ENCODE measurements at places on chromosomes 13 and 19.

DNA sequence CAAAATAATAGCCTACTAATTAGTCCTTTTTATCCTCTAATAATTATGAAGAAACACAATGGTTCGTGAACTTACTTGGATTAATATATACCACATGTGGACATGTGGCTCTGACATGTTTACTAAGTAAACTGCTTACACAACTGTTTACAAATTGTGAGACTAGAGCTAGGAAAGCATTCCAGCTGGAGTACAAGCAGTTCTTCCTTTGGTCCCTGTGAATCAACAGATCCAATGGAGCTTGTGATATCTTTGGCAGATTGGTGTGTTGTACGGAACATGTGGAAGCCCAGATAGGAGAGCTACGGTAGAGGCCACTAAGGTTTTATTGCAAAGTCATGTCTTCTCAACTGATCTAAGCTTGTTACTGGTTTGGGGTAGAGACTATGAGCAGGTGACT, 145.5 kb upstream of the SPRY2 start:
- DNase-seq, result no peak

- DNase-seq, result no peak
Observed at GRCh38 chr13:105806628-105806920, 728.9 kb downstream of the EFNB2 start.

GRCh38 chr13:47287291-47287751, 390.5 kb upstream of the HTR2A start:
- no peak for DNase-seq

- DNase-seq, result no peak
Observed at GRCh38 chr19:5561559-5561958, 6.2 kb downstream of the TINCR start.

GRCh38 chr19:33715462-33715861, 81.2 kb upstream of the KCTD15 start:
- DNase-seq, result peak; percentile 39

GRCh38 chr19:51573331-51573730, 2.2 kb downstream of the ZNF175 start:
- DNase-seq, result no peak

- no peak for DNase-seq
Observed at GRCh38 chr13:51330791-51331190, 8.7 kb upstream of the SERPINE3 start.

GRCh38 chr13:37617173-37617572, 18.6 kb upstream of the POSTN start:
- no peak for DNase-seq

- no peak for DNase-seq
Observed at GRCh38 chr13:46489586-46490023, 63.4 kb upstream of the LRCH1 start.

GRCh38 chr19:17101686-17102628, 26.4 kb downstream of the MYO9B start:
- no peak for DNase-seq

GRCh38 chr13:24223341-24224231, 63.1 kb downstream of the SPATA13 start:
- DNase-seq, result no peak

GRCh38 chr13:44855860-44856259, 133.4 kb downstream of the NUFIP1 start:
- DNase-seq, result no peak

GRCh38 chr19:843180-843835, 2.5 kb downstream of the PRTN3 start:
- DNase-seq, result no peak

DNA sequence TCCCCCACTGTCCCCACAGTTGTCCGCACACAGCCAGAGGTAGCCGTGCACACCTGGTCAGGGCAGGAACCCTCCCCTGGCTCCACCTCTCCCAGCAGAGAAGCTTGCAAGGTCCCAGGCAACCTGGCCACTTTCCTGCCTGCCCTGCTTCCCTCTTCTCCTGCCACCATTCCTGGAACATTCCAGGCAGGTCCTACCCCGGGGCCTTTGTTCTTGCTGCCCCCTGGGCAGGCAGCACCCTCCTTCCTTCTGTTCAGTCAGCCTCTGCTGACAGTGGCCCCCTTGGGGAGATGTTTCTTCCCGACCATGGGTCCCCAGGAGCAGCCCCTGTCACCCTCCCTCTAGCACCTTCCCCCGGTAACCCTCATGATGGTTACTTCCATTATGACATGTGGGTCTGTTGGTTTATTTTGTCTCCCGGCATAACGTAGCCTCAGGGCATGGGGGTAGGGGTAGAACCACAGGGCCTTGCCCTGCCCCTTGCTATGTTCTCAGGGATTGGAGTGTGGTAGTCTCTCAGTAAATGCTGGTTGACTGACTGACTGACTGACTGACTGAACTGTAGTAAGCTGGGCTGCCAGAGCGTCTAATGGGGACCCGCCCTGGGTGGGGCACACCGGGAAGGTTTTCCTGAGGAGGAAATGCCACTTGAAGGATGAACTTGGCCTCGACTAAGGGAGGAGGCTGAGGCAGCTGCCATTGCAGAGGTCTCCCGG, 10.8 kb downstream of the PAK4 start:
- no peak for DNase-seq
